Stimulated activated CD8-positive, alpha-beta memory T cell treated with anti-CD3 and anti-CD28 coated beads, Interleukin-4, amount 100 ng/mL, for 48 hours (primary cell): ENCODE measurements at places on chromosomes 13 and 19.

DNA sequence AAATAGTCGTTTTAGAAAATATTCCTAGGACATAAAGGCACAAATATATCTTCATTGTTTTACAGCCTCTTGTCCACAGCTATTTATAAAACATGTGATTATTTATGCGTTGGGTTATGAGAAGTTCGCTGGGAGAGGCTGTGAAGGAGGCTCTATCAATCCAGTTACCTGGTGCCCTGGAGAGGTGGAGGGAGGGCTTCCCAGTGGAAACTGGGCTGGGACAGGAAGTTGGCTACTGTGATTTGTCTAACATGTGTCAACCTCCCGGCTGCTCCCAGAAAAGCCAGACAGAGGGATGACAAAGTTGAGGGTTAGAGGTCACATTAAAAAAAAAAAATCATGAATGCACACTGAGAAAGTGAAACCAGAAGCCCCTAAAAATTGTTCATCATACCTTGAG, 346.5 kb downstream of the ZNF536 start:
- DNase-seq: no peak

DNA sequence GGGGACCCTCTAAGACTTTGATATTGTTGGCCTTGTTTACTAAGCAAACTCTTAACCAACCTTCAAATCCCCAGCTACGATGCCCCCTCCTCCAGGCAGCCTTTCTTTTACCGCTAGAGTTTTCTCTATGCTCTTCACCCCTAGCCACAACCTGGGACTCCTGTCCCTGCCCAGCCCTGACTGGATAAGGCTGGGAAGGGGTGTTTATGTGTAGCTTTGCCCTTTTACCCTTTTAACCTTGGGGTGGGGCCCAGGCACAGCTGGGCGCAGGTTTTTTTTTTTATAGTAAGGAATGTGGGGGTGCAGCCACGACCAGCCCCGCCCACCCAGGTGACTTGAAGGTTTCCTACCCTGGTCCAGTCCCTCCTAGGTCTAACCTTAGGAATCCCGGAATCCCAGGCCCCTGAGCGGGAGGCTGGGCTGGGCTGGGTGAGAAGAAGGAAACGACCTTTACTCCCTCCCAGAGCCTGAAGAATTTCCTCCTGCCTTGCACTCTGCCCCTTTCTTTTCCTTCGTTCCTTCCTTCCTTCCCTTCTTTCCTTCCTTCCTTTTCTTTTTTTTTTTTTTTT, 12.2 kb downstream of the TJP3 start:
- DNase-seq: no peak

- no peak for DNase-seq
Observed at GRCh38 chr19:34430738-34431625, 2.8 kb downstream of the UBA2 start.

DNA sequence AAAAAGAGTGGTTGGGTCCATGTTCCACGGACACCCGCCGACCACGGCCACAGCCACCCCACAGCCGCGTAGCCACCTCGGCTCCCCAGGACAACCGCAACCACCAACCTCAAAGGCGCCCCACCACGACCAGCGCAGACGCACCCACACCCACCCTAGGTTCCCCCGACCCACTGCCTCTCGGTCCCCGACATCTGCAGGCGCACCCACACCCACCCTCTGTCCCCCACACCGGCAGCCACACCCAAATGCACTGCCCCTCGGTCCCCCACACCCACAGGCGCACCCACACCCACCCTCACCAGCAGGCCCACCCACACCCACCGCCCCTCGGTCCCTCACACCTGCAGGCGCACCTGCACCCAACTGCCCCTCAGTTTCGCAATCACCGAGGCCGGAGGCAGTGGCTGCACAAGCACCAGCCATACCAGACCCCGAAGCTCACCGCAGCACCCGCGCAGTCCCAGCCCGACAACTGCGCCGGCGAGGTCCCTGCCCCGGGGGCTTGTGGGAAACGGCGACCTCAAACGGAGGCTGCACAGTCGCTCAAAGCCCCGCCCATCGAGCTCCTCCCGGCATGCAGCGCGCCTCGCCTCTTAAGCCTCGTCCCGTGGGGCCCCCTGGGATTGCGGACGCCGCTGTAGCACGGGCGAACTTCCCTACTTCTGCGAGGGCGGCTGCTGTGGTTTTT, 18.3 kb downstream of the ZNF77 start:
- DNase-seq: no peak

DNA sequence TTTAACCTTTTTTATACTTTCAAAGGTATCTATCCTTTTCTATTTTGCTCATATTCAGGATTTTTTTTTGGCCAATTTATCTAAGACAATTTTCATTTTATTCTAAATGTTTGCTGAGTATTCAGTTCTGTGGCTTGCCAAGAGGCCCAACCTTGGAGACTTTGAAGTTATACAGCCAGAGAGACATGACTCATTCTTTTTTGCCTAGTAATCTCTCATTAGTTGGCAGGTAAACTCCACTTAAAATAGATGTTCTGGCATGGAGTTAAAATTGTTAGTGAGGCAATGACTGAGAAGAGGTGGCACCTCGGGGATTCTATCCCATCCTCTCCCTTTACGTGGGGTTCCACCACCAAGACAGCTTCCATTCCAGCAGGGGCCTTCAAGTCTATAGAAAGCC, 213.8 kb downstream of the KCTD12 start:
- no peak for DNase-seq

DNA sequence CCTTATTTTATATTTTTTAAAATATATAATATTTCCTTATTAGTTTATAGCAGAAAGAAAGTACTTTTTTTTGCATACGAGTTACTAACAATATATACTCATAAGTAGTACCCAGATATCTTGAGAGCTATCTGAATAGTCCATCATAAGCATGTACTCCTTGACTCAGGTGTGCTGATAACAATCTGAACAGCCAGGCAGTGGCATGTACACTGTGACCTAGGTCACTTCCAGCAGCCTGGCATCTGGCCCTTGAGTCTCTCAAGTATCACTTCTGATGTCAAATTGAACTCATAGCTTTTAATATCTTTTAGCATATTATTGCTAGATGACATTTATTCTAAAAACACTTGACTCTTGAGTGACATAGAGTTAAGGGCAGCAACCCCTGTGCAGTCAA, 1576.7 kb downstream of the SLITRK1 start:
- DNase-seq: no peak

GRCh38 chr19:10998666-10999065, 37.8 kb downstream of the SMARCA4 start:
- no peak for DNase-seq

- DNase-seq: no peak
Observed at GRCh38 chr13:36915106-36915505, 4.9 kb downstream of the SMAD9 start.

- no peak for DNase-seq
Observed at GRCh38 chr19:44640518-44640917, 3.2 kb upstream of the PVR start.

GRCh38 chr13:59745392-59745788, 418.3 kb downstream of the DIAPH3 start:
- no peak for DNase-seq

DNA sequence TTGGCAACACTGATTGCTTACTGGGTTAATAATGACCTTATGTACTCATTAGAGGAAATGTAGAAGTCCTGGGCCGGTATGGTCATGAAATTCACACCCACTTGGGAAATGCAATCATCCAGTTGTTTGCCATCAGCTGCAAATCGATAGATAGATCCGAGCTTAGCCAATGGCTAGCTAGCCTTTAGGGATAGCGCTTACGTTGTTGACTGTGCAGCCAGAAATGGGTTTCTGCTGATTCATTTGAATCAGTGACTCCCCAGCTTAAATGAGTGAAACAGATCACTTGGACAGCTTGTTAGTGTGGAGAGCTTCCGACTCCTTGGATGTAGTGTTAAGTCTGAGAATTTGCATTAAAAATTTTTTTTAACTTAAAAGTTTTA, 11.8 kb downstream of the IL17D start:
- no peak for DNase-seq

DNA sequence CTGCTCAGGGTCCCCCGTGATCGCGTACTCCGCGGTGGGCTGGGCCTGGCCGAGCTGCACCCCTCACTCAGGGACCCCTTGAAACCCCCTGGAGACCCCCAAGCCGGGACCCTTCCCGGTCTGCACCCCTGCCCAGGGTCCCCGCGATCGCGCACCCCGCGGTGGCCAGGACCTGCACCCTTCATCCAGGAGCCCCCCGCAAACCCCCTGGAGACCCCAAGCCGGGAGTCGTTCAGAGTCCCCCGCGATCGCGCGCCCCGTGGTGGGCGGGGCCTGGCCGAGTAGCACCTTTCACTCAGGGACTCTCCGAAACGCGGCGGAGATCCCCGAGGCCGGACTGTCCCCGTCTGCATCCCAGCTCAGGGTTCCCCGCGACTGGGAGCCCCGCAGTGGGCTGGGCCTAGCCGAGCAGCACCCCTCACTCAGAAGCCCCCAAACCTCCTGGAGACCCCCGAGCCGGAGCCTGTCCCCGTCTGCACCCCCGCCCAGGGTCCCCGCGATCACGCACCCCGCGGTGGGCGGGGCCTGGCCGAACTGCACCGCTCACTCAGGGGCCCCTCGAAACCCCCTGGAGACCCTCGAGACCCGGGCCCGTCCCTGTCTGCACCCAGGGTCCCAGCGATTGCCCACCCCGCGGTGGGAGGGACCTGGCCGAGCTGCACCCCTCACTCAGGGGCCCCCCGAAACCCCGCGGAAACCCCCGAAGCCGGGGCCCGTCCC, 748 bp downstream of the LMNB2 start:
- DNase-seq: peak; percentile 72

- peak; percentile 40 for DNase-seq
Observed at GRCh38 chr19:1469255-1470054, 9.6 kb downstream of the C19orf25 start.

- DNase-seq: no peak
Observed at GRCh38 chr19:38250821-38251563, 5.2 kb downstream of the PPP1R14A start.

DNA sequence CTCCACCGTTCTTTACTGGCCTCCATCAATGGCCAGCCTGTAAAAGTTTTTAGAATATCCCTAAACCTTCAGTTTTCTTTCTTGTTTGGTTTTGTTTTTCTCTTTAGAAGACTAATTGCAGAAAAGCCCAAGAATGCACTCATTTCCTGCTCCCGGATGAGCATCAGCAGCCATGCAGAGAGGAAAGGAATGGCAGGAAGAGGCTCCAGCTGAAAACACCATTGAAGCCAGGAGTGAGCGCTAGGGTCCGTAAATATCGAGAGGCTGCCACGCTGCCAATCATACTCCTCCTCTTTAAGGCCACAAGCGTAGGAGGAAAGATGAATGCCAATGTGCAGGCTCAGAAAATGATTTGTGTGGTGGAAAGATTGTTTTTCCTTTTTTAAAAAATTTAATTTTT, 57.4 kb upstream of the UBE2L5 start:
- no peak for DNase-seq

DNA sequence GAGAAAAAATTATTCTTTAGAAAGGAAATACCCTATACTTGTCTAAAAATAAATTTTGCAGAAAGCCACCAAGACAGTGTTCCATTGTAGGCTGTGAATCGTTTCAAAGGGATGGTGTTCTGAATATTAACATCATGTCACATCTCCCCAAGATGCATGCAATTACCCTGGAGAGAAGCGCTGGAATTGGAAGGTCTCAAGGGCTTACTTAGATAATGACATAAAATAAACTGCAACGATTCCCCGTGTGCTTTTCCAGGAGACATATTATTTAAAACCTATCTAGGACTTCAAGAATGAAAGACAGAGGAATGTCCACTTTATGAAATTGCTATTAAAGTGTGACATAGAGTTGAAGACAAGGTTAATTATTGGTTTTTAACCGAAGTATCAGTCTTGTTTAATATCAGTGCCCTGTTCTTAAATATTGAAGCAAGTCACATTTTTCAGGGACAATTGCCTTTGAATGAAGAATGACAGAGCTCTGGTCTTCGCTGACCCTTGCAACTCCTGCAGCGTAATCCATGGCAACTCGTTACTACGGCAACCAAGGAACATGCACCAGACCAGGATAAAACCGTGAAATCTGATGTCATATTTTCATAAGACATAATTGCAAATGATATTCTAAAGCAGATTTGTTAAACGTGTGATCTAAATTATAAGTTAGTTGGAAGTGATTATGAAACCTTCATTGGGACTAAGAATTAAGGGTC, 91.7 kb downstream of the EFNB2 start:
- DNase-seq: no peak

DNA sequence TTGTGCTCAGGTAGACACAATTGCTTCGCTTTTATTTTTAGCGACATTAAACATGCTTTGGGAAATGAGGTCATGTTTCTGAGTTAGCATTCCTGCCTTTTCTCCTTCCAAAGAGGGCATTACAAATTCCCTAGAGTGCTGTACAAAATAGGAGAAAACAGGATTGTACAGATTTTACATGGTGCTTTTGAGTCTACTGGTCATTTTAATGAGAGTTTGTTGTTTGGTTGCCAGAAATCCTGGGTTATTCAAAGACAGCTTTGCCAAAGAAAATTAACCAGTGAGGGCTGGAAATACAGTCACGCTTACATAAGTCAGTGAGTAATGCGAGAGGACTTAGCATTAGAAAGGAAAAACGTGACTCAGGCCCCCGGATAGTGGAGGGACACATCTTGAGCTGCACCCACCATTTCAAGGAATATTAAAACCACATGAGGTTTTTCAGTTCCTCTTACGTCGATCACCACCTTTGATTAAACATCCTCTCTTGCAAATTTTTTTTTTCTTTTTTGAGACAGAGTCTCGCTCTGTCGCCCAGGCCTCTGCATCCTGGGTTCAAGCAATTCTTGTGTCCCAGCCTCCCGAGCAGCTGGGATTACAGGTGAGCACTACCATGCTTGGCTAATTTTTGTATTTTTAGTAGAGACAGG, 55.4 kb downstream of the SACS start:
- peak; percentile 70 for DNase-seq

- no peak for DNase-seq
Observed at GRCh38 chr13:22126433-22127021, 455.7 kb downstream of the FGF9 start.

- DNase-seq: peak; percentile 84
Observed at GRCh38 chr19:45569619-45570421, 14.8 kb downstream of the OPA3 start.

- DNase-seq: no peak
Observed at GRCh38 chr19:12996406-12997094, 1.3 kb downstream of the NFIX start.

DNA sequence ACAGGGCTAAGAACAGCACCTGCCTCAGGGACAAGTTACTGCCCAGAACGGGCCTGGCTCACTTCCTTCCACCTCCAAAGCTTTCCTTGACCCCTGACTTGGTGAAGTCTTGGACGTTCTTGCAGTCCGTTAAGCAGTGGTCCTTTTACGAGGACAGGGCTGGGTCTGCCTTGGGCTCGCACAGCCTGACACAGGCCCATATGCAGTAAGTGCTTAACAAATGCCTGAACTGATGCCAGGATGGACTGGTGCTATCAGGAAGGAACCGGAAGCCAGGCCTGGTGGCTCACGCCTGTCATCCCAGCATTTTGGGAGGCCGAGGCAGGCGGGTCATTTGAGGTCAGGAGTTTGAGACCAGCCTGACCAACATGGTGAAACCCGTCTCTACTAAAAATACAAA, 1.8 kb upstream of the PLK5 start:
- no peak for DNase-seq

DNA sequence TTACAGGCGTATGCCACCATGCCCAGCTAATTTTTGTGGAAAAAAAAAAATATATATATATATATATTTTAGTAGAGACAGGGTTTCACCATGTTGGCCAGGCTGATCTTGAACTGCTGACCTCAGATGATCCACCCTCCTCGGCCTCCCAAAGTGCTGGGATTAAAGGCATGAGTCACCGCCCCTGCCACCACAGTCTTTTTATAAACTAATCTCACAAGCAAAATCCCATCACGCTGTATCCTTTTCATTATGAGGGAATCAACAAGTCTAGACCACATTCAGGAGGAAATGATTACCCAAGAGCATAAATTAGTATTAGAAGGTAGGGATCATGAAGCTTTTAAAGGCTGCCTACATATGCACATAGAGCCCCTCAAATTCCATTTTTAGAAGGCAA, 210.6 kb upstream of the NBEA start:
- DNase-seq: no peak
